Glutamatergic neuron (in vitro differentiated cells): ENCODE measurements at places on chromosomes 16 and 17. TPM values are rescaled to one million over a fixed set of nuclear protein-coding genes. Genes with fewer than 3 reads are reported as not detected.

GRCh38 chr16:75862098-75862386 is 135.8 kb upstream of the CPHXL start:
- DNase-seq: no peak
- H3K4me3 ChIP-seq: no peak overlapping the region
- no peak overlapping the region for H3K27ac ChIP-seq
- peaks cover 8% of the 10 kb centered on the region for H3K4me1 ChIP-seq
- H3K36me3 ChIP-seq: no peaks in the 10 kb centered on the region

AIPL1 gene
- 0.76 TPM for total RNA-seq

DNA sequence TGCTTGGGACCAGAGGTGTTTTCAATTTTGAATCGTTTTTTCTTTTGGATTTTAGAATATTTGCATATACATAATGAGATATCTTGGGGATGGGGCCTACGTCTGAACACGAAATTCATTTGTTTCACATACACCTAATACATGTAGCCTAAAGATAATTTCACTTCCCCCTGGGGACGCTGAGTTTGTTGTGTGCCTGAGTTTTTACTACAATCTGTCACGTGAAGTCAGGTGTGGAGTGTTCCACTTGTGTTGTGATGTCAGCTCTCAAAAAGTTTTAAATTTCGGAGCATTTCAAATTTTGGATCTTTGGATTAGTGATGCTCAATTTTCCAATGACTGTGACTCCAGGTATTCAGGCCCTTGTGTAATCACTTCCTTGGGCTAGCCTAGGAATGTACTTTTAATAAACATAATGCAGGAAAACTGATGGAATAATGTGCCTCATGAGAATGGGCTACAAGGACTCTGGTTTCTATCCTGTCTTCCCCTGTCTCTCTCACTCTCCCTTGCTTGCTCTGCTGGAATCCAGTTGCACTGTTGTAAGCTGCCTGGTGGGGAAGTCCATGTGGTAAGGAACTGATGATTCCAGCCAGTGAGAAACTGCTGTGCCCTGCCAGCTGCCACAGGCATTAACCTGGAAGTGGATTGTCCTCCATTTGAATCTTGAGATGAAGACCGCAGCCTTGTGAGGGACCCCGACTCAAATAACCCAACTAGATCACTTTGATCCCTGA is 403.8 kb downstream of the SHISA9 start:
- no peaks in the 10 kb centered on the region for H3K4me1 ChIP-seq
- H3K27ac ChIP-seq: no peak overlapping the region
- H3K36me3 ChIP-seq: no peaks in the 10 kb centered on the region
- H3K27me3 ChIP-seq: no peaks in the 10 kb centered on the region

SLC5A11 gene
- not detected for total RNA-seq

- no peaks in the 10 kb centered on the region for H3K36me3 ChIP-seq
- no peak overlapping the region for H3K4me3 ChIP-seq
- no peak overlapping the region for H3K27ac ChIP-seq
- no peak for DNase-seq
Measured at GRCh38 chr17:5580367-5580766, 3.9 kb downstream of the NLRP1 start.

LRRC75A gene
- 7.3 TPM for total RNA-seq

DNA sequence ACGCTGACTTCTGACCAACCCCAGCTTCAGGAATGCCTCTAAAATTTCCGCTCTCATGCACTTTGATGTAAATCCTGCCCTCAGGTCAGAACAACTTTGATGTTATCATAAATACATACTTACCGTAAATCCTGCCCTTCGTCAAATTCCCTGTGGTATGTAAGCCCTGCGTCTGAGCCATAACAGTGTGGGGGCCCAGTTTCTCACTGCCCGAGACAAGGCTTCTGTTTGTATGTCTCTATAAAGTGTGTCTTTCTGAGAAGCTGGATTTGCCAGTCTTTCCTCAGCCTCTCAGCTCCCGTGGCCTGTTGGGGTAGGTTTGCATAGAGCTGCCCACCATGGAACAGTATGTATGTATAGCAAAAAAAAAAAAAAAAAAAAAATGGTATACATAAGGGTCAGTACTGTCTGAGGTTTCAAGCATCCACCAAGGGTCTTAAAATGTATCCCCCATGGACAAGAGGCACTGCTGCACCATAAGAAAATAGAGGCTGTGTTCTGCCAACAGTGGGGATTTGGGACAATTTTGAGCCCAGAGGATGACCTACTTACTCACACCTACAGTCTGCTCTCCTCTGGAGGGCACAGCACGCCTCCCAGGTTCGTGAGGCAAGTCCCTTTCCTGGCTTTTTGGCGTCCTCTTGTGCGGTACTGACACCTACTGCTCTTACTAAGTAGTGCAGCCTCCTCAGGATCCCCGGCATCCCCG is 17.5 kb downstream of the PRMT7 start:
- H3K27me3 ChIP-seq: no peaks in the 10 kb centered on the region
- H3K4me1 ChIP-seq: no peaks in the 10 kb centered on the region
- H3K27ac ChIP-seq: no peak overlapping the region

DNA sequence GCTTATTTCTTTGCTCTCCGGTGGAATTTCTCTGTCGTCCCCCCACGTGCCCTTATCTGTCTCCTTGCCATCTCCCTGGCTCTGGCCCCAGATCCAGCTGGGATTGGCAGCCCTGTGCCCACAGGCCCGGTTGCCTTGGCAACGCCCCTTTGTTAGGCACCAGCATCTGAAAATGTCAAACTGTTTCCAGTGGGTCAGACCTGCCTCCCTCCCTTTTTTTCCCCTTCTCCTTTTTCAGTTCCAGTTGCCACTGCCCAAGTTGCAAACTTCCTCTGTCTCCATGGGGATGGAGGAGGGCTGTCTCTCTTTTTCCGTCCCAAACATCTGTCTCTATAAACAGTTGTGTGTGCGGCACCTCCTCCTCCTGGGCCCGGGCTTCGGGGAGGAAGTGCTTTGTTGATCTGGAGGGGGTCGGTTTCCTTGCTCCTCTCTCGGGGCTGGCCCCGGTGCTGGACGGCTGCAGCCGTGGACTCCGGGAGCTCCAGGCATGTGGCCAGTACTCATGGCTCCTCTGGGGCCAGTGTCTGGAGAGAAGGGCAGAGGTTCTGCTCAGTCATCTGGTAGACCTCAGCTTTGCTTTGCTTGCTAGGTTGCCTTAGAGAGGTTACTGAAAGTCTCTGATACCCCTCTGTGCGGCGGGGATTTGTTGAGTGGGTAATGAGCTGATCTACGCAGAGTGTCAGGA is 35.3 kb downstream of the SOCS3 start:
- no peak for DNase-seq
- H3K27ac ChIP-seq: peak overlapping the region; percentile 79
- no peak overlapping the region for H3K4me3 ChIP-seq
- peaks cover 8% of the 10 kb centered on the region for H3K4me1 ChIP-seq
- no peaks in the 10 kb centered on the region for H3K36me3 ChIP-seq
- H3K27me3 ChIP-seq: peaks cover 5% of the 10 kb centered on the region

DNA sequence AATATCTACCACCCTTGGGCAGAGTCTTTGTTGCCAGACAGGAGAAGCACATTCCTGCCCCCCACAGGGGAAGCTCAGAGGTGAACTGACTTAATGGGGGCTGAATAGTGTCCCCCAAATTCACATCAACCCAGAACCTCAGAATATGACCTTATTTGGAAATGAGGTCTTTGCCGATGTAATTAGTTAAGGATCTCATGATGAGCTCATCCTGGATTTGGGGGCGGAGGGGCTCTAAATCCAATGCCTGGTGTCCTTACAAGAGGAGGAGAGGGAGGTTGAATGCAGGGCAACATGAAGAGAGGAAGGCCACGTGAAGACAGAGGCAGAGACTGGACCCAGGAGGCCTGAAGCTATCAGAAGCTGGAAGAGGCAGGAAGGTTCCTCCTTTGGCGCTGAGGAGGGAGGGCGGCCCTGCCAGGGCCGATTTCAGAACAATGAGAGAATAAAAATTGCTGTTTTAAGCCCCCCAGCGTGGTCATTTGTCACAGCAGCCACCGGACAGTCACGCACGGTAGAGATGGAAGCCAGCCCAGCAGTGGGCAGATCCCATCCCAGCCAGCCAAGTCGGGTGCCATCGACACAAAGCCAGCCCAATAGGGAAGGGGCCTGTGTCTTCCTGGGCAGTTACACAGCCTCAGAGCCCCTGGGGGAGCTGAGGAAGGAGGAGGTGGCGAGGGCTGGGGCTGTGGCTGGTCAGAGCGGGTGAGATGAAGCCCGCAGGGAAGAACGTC is 21.3 kb downstream of the C16orf74 start:
- no peak for DNase-seq
- H3K4me3 ChIP-seq: no peak overlapping the region
- H3K36me3 ChIP-seq: peaks cover 4% of the 10 kb centered on the region
- peaks cover 6% of the 10 kb centered on the region for H3K27me3 ChIP-seq
